ENCODE measurements at places on chromosomes 4 and X.

GRCh38 chrX:1244164-1245076, 24.2 kb upstream of the CSF2RA start:
- no peak for DNase-seq

- DNase-seq: no peak
These were observed 21.6 kb upstream of the C4orf54 start for GRCh38 chr4:99679204-99679603.

DNA sequence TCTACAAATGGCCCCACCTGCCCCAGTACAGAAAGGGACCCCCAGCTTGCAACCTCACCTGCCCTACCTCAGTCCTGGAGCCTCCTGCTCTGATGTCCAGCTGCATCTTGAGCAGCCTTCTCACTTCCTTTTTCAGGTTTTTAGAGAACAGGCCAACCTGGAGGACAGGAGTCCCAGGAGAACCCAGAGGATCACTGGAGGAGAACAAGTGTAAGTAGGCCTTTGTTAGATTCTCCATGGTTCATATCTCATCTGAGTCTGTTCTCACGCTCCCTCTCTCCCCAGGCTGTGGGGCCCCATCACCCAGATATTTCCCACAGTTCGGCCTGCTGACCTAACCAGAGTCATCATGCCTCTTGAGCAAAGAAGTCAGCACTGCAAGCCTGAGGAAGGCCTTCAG, 3.6 kb downstream of the MAGEA11 start:
- no peak for DNase-seq

DNA sequence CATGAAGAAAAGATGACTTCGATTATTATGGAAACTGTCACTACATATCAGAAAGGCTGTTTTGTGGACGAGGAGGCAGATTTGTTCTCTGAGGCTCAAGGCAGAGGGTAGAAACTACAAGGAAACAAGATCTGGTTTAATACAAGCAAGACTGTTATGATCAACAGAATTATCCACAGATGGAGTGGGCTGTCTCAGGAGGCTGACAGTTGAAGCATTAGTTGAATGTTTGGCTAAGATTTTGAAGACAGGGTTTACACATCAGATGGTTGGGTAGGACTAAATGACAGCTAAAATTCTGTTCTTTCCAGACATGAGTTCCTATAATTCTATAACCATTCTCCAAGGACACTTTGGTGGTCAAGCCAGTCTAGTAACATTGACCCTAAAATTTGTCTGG, 49.8 kb downstream of the LDOC1 start:
- no peak for DNase-seq

- no peak for DNase-seq
These were observed 52.8 kb upstream of the ANKRD17 start for GRCh38 chr4:73311428-73311827.

GRCh38 chr4:104879367-104879766, 267.3 kb upstream of the TET2 start:
- no peak for DNase-seq

DNA sequence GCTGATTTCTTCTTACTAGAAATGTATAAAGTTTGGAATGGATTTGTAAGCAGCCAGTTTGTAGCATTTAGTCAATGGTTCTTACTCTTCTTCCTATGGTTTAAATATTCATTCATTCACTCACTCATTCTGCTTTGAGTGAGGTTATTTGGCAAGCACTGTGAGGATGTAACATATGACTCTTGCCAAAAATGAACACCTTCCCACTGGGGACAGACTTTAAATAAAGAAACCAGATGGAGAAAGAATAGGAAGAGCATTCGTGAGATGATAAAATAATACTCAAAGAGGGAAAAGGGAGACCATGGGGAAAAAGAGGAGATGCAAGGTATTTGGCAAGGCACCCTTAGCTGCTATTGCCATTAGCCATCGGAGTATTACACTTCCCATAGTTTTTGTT, 586.1 kb downstream of the ADGRL3 start:
- DNase-seq: no peak

GRCh38 chr4:8893624-8894423, 22.2 kb upstream of the HMX1 start:
- no peak for DNase-seq

- no peak for DNase-seq
These were observed 19.6 kb downstream of the RCHY1 start for GRCh38 chr4:75494563-75494962.

DNA sequence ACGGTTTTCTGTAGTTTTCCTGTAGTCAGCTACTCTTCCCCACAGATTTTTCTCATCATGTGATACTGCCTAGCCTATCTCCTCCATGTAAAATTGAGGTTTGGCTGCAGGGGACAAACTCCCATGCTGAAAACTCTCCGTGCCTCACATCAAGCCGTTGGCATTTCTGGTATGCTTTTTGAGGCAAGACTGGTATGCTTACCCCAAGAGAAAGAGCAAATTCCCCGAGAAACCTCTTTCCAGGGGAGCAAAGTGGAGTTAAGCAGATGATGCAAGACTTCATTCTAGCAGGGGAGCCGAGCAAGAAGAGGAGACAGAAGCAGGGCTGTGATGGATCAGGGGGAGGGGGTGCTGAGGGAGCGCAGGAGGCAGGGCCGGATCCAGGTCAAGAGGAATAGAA, 4.8 kb downstream of the SOWAHD start:
- DNase-seq: no peak

DNA sequence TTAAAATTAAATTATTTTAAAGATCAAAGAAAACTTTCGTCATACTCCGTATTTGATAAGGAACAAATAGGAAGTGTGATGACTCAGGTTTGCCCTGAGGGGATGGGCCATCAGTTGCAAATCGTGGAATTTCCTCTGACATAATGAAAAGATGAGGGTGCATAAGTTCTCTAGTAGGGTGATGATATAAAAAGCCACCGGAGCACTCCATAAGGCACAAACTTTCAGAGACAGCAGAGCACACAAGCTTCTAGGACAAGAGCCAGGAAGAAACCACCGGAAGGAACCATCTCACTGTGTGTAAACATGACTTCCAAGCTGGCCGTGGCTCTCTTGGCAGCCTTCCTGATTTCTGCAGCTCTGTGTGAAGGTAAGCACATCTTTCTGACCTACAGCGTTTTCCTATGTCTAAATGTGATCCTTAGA, at the start of gene CXCL8:
Gene CXCL8 (plus strand): TSS at position 217 of the 426 bp plus-strand sequence. CDS start 90 bp downstream, at position 307.
- no peak for DNase-seq

GRCh38 chr4:102696758-102697157, 64.0 kb downstream of the MANBA start:
- no peak for DNase-seq

- no peak for DNase-seq
These were observed 289.5 kb downstream of the GLUD2 start for GRCh38 chrX:121336831-121337421.

DNA sequence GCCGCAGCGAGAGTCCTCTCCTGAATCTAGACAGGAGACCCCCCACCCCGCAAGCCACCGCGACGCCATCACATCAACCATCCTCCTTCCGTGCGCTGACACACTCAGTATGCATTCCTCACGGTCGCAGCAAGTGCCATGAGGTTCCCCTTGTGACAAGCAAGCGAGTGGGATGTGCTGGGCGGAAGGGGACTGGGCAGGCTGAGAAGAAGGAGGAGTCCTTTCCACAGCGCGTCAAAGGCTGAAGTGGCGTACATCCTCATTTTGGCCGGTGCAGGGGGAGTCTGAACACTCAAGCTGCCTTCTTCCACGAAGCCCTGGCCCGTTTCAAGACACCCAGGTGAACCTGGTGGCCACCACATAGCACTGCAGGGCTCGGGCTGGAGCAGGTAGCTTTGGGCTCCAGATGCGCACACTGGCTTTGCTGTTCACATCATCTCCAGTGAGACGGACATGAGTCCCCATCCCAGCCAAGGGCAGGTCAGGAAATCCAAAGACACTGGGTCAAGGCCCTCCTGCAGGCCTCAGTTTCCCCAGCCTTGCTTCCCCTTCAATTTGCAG, 30.4 kb downstream of the CCNQ start:
- no peak for DNase-seq

GRCh38 chrX:135006187-135006586, 15.4 kb downstream of the SMIM10 start:
- DNase-seq: no peak

DNA sequence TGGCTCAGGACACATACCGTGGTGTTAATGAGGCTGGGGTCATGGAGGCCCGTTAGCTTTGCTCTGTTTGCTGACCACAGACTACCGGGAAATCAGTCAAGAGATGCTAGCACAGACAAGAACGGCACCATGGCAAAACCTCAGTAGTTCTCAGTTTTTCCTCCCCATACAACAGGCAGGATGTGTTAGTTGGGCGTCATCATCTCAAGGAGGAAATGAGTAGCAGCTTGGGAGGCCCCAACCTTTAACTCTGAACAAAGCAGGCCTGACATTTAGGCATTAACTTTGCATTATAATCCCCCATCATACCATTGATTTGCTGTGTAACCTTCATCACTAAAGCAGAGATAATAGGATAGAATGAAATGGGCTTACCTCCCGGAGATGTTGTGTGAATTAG, 714.2 kb downstream of the RPA4 start:
- DNase-seq: peak; percentile 48

DNA sequence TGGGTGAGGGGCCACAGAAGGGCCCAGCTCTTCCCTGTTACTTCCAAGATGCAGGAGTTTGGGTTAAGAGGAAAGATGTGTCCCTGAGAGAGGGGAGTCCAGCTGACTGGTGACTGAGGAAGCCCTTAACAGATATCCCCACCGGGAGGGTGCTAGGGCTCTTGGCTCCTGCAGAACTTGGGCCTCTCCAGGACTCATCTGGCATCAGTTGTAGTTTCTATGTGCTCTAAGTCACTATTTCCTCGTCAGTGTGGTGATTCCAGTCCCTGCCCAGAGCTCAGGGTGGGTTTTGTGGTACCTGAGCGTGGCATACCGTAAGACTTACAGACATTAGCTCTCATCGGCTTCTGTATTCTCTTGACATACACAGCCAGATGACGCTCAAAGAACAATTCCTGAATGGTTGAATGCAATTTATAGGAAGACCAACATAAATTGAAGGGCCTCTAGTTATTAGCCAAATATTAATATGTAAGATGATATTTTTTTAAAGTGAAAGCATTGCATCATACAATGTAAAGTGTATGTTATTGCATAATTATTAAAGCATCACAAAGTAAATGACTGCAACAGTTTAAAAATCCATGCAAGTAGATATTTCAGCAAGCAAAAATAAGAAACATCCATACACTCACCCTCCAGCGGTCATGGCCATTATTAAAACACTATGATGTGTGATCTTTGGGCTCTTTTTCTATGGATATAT, 195.5 kb downstream of the PTTG2 start:
- no peak for DNase-seq

DNA sequence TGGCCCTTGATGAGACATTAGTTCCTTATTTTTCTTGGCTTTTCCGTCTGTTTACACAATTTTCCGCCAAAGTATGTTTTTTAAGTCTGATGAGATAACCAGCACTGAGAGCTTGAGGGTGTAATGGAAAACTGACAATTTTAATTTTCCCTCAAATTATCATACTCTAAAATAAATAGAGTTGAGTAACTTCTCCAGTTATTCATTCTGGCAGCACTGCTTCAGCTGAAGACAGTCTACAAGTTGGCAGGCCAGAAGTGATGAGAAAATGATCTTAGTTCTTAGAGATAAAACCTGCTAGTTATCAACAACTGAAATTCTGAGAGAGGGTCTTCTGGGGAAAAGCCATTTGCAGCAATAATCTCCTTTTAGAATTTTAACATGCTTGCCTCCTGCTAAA, 241.6 kb upstream of the TET2 start:
- no peak for DNase-seq

DNA sequence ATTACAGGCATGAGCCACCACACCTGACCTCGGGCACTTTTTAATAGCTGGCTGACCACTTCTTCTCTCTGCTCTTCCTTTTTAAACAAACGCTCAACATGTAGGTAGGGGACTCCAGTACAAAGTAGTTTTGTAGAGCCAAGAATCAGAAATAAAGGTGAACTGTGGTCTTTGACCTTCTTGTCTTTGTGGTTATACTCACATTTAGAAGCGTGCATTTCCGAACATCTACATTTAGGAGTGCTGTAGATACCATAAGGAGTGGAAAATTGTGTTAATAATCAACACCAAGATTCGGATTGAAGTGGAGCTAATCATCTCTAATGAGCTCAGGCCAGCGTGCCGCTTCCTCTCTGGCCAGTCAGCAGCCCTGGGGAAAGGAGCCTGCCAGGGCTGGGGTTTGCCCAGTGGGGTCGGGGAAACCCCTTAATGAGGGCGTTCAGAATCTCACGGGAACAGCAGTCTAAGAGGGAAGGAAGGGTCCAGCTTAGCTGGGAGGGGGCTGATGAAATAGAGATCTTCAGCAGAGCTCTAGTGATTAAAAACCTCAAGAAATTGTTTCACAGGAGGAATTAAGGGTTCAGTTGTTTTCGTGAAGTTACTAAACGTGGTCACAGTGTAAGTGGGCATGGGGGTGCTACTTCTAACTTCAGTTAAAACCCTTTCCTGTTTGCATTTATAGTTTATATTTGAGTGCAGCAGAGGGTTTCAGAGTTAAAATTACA, 81.2 kb downstream of the GAB1 start:
- DNase-seq: no peak

DNA sequence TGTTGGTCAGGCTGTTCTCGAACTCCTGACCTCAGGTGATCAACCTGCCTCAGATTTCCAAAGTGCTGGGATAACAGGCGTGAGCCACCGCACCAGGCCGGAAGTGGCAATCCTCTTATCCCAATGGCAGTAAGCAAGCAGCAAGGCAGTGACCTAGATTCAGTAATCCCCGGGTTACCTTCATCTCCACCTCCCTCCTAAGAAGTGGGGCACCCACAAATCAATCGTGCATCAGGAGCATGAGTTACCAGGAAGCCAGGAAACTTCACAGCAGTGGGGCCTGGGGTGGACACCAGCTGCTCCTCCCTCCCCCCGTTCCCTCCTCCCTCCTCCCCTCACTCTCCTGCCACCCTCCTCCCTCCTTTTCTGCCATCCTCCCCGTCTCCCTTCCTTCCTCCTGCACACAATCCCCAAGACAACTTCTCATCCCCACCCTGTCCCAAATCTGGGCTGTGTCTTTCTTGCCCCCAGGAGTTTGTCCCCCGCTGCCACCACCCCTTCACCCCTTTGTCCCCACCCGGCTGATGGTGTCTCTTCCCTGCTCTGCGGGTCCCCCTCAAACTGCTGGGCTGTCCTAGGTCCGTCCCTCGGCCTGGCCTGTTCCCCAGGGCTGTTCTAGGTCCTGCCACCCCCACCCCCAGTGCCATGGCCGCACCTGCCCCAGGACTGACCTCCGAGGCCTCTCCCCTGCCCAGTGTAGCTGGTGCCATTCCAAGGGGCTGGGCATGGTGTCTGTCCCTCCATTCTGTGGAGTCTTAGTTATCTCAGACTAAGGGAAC, 2.2 kb downstream of the PDE6B start:
- no peak for DNase-seq

DNA sequence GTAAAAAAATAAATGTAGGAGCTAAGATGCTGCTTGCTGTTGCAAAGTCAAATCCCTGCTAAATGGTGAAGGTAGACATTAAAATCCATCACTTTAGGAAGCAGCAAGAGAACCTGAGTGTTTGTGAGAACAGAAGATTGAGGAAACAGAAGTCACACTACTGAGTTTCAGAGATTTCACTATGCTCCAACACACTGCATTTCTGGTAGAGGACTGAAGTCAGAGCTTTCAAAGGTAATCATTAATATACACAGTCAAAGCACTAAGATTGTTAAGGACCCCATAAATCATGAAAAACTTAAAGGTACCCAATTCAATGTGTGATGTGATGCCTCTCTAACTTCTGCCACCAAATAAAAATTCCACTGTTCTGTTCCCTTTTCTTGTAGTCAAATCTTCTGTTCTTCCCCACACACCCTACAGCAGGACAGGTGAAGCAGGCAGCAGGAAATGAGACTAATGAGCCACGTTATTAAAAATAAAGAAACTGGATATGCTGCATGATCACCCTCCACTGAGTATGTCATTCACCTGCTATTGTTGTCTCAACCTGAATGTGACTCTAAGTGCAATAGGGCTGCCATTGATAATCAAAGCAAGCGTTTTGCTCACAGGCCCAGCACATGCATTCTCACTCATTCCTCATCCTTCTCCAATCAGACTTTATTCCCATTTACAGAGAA, 28.9 kb upstream of the APELA start:
- no peak for DNase-seq
